Activated gamma-delta T cell treated with anti-CD3 and anti-CD28 coated beads, Interleukin-2, amount 50 U/mL, for 16 hours (primary cell): ENCODE measurements at places on chromosomes 7 and 10.

- no peak for DNase-seq
Observed at GRCh38 chr10:46033602-46034011, 3.2 kb upstream of the NCOA4 start.

DNA sequence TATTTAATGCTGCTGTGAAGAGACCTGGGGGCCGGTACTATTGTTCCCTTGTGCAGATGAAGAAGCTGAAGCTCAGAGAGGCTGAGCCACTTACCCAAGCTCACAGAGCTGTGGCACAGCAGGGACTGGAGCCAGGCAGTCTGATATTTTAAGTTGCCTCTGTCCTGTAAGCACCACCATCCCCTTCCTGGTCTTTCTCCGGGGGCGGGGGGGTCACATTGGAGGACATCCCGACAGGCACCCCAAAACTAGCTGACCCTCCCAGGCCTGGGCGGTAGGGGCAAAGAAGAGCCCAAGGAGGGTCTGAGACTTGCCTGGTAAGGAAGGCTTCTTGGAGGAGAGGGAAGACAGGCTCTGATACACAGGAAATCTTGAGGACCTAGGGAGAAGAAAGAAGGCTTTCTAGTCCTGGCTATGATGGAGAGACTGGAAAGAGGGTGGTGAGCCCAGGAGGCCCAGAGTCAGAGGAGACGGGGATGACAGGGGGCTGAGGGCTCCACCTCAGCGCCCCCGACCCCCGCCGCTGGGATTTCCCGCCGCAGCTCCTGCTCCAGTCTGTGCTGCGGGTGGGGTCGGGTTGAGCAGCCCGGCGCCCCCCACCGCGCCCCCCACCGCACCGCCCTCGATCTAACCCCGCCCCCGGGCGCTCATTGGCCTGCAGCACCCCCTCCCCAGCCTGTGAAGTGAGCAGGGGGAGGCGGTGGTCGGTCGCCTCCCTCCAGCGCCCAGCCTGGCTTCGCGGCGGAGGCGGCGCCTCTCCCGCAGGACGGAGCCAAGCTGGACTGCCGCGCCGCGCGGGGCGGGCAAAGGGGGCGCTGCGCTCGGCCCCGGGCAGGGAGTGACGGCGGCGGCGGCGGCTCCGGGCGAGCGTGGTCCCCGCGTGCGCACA, at the start of gene ADCYAP1R1:
ADCYAP1R1 (plus strand) TSS at position 711 of the 889 bp plus-strand sequence. CDS start 10,957 bp downstream, outside the sequence.
- no peak for DNase-seq

DNA sequence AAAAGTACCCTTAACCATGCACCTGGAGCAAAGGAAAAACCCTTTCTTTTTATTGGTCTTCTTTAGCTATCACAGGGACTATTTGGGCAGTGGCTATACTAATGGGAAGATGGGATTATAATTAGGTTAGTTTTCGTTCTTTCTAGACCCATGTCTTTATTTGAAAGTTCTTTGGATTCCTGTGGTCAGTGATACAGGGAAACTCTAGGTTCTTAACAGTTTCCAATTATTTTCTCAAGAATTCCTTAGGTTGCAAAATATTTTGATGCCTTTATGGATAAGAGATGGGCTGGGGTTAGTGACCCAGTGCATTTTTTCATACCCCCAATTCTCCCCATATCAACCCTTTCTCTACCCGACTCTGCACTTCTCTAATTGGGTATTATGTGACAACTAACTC, 49.0 kb downstream of the ADD3 start:
- DNase-seq = no peak

- DNase-seq = no peak
Observed at GRCh38 chr7:14805105-14805719, 97.3 kb downstream of the DGKB start.

DNA sequence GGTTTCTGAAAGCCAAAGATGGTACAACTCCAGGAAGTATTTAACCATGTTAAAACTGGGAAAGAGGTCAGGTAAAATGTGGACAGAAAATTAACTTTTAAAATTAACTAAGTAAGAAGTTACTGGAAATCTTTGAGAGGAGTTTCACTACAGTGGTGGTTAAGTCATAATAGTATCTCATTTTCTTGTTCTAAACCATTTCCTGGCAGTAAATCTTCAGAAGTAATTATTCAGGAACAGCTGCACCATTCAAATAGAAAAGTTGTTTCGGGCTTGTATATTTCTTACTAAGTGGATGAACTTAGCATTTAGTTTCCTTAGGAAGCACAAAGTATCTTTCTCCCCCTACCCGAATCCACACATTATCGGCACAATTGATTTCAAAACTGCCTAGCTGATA, 27.1 kb downstream of the COPG2 start:
- DNase-seq = no peak

DNA sequence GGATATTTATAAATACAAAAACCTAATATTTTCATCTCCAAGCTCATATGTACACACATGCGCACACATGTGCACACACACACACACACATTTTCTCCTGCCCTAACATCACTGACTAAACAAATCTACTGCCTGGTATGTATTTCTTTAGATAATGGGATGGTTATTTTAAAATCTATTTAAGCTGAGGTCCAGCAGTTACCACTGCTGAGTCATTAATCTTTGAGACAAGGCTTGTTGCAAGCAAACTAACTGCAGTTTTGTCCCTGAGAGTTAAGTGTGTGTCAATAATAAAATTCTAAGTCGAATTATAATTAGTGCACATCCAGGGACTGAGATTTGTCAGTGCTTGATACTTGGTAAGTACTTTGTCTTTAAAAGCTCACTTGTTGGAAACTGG, 135.1 kb downstream of the VPS50 start:
- no peak for DNase-seq

DNA sequence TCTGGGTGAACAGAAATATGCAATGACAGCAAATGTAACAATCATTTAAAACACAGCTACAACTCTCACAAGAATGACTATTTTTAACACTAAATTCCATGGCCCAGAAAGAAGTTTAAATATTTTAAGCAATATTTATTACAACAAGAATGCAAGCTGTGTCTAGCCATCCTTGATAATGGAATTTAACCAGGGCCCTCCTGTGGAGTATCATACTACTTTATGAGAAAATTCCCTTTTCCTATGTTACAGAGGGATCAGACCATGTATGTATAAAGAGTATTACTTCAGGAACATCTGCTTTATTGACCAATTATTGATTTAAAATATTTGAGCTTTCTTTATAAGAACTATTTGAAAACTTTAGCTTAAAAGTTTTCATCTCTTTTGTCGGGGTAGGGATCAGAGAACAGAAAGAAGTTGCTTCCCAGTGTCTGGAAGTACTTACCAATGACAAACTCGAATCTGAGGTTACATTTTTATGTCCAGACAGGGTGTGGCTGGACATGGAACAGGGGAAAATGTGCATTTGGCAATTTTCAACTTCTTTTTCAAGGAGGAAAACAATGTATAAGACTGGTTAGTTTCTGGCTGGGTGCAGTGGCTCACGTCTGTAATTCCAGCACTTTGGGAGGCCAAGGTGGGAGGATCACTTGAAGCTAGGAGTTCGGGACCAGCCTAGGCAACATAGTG, 48.3 kb upstream of the NRBF2 start:
- no peak for DNase-seq

GRCh38 chr10:97888641-97889262, 39.1 kb downstream of the GOLGA7B start:
- DNase-seq = no peak

GRCh38 chr7:25356534-25357151, 128.4 kb upstream of the NPVF start:
- no peak for DNase-seq
